ENCODE measurements at places on chromosomes 11 and 22. TPM values are rescaled to one million over a fixed set of nuclear protein-coding genes. Genes with fewer than 3 reads are reported as not detected.

The EFCAB6 gene
- total RNA-seq: 0.97 TPM

The GNG3 gene
- not detected for total RNA-seq

GRCh38 chr22:29028468-29028867, 33.2 kb downstream of the C22orf31 start:
- DNase-seq: no peak

DNA sequence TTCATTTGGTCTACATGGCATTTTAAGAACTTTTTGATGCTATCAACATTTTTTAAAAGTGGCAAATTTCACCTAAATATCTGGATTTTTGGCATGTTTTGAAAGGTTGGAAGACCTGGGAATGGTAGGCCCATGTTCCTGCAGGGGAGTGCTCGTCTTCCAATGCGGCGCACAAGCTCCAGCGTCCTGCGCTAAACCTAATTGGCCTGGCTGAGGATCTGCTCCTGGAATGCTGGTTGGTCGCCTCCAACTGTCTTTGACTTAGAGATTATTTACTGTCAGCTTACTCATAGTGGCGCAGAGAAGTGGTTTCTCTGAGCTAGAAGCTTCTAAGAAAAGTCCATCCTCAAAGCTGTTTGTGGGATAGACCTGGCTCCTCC, 626 bp upstream of the LIMK2 start:
- DNase-seq: no peak

- no peak for DNase-seq
Observed at GRCh38 chr22:19714312-19715187, at the start of gene SEPTIN5. SEPTIN5 (plus strand) TSS chr22:19714503; CDS start chr22:19714589, 86 bp downstream.

All from right lobe of liver (tissue), 6 donors.